ENCODE measurements at places on chromosomes 11 and 22.

GRCh38 chr11:125384825-125385224 is 111.2 kb downstream of the FEZ1 start:
- DNase-seq, result no peak

DNA sequence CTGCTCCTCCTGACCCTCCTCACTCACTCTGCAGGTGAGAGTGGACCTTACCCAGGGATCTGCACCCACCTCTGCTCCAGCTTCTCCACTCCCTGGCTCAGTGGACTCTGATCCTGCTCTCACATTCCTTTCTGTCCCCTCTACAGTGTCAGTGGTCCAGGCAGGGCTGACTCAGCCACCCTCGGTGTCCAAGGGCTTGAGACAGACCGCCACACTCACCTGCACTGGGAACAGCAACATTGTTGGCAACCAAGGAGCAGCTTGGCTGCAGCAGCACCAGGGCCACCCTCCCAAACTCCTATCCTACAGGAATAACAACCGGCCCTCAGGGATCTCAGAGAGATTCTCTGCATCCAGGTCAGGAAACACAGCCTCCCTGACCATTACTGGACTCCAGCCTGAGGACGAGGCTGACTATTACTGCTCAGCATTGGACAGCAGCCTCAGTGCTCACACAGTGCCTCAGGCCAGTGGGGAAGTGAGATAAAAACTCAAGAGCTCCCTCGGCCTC is 29.7 kb upstream of the VPREB1 start:
- no peak for DNase-seq

DNA sequence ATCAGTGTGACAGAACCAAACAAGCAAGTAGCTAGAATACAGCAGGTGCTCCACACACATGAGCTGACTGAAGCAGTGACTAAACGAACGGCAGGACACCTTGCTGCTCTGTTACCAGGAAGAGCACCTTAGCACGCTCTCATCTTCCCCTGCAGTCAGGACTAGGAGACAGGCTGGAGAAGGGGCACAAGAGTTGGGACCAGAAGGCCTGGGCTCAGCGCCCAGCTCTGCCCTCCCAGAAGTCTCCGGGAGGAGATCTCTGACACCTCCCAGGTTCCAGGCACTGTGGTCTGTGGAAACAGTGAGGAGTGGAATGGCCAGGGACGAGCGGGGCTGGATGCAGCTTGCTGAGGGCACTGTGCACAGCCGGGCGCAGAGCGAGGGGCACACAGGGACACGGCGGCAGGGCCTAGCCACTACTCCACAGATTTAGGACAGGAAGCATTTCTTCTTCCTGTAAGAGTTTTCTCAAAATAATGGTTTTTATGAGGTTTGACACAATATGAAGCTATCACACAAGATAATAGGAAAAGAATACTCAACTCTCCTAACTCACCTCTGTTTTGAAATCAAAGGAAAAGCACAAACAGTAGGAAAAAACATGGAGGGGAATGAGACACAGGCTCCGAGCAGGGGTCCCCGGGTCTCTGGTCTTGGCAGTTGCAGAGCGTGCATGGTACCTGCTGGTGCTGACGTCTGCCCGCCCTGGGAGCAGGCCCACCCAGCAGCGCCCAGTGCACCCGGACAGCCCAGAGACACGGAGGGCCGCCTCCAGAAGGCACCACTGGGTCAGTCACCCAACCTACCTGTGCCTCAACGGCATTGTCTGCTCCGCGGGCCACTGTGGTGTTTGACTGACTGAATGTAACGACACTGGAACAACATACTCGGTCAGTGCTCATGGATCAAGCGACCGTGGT is 67.6 kb downstream of the NCAPD3 start:
- DNase-seq, result no peak

GRCh38 chr11:72561856-72562255 is 112.4 kb downstream of the PDE2A start:
- DNase-seq, result no peak

GRCh38 chr11:44631831-44632230 is 66.4 kb downstream of the CD82 start:
- no peak for DNase-seq

DNA sequence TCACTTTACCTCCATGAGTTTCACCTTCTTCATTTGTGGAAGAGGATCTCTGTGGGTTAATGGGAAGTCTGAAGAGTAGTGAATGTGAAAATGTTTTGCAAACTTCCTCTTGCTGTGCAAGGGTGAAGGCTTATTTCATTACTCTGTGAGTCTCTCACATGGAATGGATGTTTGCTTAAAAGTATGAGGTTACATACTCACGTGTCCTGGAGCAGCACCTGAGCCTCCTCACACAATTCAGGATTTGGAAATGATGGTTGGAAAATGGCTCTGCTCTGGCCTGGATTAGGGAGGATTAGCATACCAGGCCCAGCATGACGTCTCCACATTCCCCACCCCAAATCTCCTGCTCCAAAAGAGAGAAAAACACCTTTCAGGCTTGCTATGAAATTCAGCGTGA is 4.8 kb downstream of the GRAMD1B start:
- no peak for DNase-seq

GRCh38 chr11:79262221-79262620 is 178.6 kb downstream of the TENM4 start:
- no peak for DNase-seq

DNA sequence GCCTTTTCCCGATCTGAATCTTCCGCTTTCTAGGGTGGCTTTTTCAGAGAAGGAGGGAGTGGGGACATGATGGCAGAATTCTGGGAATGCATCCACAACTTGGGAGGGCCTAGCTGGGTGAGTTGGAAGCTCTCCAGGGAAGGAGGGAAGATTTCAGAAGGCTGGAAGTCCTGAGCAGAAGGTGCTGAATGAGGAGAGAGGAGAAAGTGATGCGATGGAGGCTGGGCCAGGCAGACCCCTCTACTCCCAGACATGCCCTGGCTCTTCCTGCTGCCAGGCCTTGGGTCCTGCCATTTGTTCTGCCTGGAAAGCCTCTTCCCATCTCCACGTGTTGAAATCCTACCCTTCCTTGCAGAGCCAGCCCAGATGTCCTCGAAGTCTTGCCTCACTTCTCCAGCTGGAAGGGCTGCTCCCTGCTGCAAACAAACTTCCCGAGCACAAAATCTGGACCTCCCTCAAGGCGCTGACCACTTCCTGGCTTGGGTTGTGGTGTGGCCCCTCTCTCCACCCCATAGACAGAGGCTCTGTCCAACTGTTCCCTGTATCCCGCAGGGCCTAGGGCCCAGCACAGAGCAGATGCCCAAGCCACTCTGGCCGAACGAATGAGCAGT is 16.8 kb downstream of the LRRC32 start:
- DNase-seq, result no peak

DNA sequence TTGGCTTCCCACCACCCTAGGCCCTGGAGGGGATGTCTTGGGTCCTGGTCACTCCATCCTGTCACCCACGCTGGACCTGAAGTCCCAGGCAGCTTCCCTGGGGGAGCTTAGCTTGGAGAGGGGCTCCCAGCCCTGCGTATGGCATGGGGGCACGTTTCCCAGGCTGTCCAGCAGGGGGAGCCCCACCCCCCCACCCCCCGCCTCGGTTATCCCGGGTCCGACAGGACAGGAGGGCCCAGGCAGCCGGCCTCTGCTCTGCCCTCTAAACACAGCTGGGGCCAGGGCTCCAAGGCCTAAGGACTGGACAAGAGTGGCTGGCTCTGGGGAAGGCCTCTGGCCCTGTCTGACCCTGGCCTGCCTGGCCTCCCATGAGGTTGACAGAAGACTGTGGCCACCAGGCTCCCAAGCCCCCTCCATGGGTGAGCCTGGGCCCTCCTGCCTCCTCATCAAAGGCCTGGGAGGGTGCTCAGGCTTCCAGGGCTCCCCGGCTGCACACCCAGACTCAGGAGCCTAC is 104.8 kb downstream of the NECTIN1 start:
- DNase-seq, result no peak

DNA sequence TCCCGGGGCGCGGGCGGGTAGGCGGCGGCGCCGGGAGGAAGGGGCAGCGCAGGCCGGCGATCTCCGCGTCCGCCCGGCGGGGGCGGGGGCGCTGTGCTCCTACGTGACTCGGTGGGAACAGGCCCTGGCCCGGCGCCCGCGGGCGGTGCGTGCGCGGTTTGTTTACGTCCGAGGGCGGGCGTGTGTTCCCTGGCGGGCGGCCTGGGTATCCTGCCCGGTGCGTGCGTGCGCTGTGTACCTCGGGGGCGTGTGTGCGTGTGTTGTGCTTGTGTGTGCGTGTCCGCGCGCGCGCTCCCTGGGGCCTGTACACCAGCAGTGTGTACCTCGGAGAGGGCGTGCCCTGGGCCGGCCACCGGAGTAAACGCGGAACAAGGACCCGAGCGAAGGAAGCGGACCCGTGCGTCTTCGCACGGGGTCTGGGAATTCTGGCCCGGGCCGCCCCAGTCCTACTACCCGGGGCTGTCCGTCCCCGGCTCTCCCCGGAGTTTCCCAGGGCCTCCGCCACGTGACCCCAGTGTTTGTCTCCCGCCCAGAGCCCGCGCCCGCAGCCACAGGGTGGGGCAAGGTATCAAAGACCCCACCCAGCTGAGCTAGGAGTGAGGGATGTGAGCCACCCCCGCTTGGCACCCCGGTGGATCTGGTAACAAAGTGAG is 769 bp downstream of the MAFF start:
- DNase-seq, result peak; percentile 56

DNA sequence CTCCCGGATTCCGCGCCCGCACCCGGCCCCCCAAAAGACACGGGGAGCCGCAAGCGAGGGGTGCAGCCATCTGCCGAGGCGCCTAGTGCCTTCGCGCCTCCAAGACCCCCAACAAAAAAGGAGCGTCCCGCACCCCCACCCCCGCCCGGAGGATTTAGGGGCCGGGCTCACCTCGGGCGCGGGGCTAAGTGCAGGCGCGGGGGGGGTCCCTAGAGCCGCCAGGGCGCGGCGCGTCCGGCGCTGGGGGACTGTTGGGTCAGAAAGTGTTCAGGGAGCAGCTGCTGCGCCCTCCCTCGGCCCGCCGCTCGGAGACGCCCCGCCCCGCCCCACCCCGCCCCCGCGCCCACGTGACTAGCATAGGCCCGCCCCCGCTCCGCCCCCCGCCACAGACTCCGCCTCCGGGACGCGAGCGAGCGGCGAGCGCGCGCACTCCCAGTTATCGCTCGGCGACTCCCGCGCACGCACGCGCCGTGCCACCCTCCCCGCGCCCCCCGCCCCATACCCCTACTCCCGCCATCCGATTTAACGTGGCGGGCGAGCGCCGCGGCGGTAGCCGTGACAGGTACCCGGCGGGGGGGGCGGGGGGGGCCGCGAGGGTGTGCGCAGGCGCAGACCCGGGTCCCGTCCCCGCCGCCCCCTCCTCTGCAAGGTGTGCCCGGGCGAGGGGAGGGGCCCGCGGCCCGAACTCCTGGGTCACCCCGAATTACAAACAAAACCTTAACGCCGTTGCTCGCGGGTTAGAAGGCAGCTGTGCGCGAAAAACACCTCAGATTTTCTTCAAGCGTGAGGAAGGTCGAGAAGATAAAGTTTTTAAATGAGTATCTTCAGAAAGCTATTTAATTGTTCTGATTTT is 56.2 kb downstream of the KCNJ4 start:
- peak; percentile 78 for DNase-seq

DNA sequence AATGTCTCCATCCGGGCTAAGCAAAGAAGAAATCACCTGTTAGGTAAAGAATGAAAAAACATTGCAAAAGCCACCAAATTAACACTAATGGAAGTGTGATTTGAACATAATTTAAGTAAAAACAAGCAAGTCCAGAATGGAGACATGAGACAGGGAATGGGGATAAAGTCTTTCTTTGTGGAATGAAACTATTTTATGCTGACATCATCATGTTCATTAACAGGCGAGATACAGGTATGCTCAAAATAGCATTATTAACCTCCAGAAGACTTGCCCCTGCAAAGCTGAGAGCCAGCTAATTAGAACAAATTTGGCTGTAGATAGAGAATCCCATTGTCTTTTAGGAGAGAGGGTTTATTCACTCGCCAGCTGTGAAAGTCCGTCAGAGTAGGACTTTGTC is 4.9 kb upstream of the LARGE1 start:
- no peak for DNase-seq

DNA sequence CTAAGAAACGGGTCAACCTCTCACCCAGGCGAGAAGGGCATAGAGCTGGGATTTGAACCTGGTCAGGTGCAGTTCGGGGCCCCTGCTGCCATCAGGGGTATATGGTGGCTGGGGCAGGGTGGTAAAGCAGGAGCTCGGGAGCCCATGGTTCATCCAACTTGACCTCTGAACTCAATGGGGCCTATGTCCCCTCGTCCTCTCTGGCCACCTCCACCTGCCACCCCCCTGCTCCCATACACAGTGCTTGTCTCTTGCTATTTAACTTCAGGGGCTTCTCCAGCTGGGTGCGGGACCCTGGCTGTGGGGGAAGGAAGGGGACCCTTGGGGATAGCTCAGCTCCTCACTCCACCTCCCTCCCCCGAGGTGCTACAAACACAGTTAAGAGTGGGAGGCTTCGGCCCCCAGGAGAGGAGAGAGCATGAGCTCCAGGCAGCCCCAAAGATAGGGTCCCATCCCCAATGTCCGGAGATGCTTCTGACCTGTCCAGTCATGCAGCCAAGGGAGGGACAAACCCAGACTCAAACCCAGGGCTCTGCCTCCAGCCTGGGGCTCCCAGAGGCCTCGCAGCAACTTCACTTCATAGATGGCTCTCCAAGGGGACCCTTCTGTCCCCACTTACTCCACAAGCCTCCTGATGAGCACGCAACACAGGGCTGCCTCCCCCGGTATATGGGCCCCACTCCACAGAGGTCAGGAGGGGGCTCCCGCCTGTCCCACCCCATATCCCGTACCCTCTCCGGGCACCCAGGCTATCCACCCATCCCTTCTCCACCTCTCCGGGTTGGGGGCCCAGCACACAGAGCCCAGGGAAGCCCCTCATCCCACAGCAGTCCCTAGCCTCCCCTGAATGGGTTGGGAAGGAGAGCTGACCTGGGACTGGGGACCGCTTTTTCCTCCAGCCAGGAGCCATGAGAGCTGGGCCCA is 712 bp downstream of the IL2RB start:
- DNase-seq, result no peak

- DNase-seq, result no peak
Measured at GRCh38 chr22:38120359-38121110, 10.1 kb upstream of the BAIAP2L2 start.

- no peak for DNase-seq
Measured at GRCh38 chr11:114551060-114551459, 8.6 kb downstream of the NXPE1 start.

- no peak for DNase-seq
Measured at GRCh38 chr22:20905415-20906386, 11.5 kb upstream of the CRKL start.

GRCh38 chr11:108239076-108239475 is 16.2 kb downstream of the ATM start:
- DNase-seq, result no peak

Measured in activated T-cell treated with anti-CD3 and anti-CD28 coated beads for 48 hours (primary cell).